ENCODE measurements at places on chromosomes 5 and 9.

- no peak for DNase-seq
These were observed 7.3 kb upstream of the TCF7 start for GRCh38 chr5:134106991-134107701.

DNA sequence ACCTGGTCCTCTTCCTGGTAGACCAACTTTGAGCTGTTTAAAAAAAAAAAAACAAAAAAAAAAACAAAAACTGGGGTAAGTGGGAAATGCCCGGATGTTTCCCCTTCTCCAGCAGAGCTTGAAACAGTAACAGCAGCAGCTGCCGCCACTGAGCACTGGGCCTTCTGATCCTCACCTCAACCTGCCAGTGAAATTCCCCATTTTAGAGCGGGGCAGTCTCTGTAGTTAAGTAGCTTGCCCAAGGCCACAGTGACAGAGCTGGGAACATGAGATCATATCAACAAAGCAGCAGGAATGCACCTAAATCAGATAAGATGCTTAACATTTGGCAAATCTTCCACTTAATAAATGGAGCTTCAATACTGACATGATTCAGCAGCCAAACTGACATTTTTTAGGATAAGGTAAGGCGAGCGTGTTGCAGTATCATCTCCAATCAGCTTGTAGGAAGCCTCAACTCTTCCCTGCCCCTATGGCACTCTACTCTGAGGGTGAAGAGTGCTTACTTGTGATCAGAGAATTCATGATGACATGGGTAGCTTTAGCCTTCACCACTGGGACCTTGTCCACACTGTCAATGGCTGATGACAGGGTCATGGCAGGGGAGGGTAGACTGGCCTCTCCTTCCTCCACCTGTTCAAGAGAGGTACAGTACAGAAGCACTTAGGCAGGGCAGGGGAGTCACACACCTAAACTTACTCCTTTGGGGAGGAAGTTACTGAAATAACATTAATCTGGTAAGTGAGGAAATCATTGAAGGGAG, 9.3 kb downstream of the KIAA1191 start:
- no peak for DNase-seq

DNA sequence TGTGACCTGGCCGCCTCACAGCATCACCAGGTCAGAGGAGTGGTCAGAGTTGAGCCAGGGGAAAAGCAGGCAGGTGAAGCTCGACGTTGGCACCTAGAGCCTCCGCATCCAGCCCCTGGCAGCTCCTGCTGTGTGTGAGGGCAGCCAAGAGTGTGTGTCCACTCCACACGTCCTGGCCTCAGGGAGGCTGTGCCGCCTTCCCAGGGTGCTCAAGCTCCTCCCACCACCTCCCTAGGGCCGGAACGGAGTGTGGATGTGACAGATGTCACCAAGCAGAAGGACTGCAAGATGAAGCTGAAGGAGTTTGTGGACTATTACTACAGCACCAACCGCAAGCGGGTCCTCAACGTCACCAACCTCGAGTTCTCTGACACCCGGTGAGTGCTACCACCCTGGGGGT, 72.5 kb downstream of the PHF2 start:
- DNase-seq = no peak

- DNase-seq = no peak
These were observed 43.3 kb downstream of the CREBRF start for GRCh38 chr5:173099461-173099860.

GRCh38 chr9:35661756-35662350, 3.1 kb downstream of the ARHGEF39 start:
- DNase-seq = no peak

- DNase-seq = no peak
These were observed 1157.4 kb upstream of the CDH18 start for GRCh38 chr5:21145376-21145775.

DNA sequence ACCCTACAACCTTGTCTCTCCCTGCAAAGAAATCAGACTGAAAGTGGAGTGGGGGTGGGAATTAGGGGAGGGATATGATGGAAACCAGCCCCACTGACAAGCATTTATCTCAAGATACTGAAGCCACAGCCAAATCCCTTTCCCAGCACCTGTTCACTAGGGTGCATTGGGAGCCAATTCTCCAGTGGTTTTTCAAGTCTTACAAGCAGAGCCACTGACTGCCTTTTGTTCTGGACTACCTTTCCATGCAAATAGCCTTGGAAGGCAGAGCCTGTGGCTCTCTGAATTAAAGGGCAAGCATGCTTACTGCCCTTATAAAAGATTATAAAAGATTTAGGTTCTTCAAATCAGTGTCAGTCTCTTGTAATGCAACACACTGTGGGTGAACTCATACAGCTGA, 8.8 kb upstream of the GGTA1 start:
- no peak for DNase-seq

- DNase-seq = peak; percentile 12
These were observed 15.1 kb downstream of the ERMP1 start for GRCh38 chr9:5817862-5818261.

GRCh38 chr5:1765141-1765879, 34.3 kb downstream of the MRPL36 start:
- no peak for DNase-seq

DNA sequence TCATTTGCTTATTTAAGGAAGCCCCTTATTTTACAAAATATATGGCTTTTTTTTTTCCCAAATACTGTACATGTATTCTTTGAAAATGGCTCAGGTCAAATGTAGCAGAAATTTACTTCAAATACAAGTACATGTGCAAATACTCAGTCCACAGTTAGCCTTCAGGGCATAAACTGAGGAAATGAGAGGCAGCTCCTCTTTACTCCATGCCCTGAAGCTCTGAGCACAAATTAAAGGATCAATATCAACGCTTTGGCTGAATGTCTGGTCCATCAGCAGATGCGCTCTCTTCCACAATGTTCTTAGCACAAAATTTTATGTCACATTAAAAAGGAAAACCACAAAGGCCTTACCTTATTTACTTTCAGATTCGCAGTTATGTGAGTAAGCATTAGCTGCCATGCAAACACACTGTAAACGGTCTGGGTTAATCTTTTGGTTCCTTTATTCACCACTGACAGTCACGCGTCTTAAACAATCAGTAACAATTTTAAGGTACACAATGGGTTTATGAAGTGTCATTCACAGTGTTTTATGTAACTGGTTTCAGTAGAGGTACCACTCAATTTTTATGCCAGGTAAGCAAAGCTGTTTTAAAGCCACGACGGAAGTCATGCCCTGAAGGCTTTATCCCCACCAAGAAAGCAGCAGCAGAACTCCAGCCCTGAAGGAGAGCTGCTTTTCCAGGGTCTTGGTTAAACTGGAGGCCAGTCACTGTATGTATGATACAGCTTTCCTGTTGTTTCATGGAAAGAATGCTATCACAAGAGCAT, 103.4 kb downstream of the OTULIN start:
- DNase-seq = no peak

DNA sequence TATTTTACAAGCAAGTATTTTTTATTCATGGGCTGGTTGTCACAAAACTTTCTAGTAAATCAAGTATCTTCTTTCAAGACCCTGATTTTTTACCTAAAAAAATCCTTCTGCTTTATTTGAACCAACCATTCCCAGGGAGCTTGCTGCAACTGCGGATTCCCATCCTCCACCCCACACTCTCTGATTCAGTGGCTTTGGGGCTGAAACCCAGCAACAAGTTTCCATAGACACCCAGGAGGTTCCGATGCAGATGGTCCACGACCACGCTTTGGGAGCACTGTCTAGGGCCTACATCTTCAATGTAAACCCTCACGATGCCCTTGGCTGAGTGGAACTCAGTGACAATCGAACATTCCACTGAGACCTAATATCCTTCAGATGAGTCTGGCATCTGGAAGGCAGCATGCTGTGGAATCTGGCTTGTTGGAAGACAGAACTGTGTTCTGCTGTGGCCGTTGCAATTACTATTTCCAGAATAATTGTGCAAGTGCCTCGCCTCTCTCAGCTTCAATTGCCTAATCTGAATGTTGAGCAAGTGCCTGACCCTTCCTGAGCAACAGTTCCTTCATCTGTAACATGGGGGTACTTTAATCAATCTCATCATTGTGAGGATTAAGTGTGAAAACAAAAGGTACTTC, 105.1 kb downstream of the INSYN2B start:
- DNase-seq = no peak

DNA sequence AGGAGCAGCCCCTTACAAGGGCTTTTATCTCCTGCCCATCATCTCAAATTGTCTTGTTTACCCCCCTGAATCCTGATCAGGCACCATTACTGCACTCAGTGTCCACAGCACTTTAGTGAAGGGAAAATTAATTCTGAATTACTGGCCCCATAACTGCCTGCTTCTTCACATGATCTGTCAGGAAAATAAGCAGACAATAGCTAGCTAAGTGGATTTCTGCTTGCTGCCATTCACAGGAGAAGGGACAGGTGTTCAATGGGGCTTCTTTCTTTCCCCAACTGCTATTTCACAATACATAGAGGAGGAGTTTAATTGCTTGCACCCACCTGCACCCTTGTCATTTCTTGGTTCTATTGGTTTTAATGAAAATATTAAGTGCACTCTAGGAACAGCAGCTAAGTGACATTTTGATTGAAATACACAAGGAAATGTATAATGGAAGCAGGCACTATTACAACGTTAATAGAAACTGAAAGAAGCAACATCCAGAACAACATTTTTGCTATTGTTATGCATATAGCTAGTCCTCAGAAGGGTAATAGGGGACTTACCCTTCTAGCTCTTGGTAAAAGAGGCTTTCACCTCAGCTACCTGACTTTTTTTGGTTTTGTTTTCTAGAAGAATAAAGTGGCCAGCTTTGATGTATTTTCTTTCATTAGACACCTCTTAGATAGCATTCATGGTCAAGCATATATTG, 599.3 kb upstream of the TLE4 start:
- no peak for DNase-seq

DNA sequence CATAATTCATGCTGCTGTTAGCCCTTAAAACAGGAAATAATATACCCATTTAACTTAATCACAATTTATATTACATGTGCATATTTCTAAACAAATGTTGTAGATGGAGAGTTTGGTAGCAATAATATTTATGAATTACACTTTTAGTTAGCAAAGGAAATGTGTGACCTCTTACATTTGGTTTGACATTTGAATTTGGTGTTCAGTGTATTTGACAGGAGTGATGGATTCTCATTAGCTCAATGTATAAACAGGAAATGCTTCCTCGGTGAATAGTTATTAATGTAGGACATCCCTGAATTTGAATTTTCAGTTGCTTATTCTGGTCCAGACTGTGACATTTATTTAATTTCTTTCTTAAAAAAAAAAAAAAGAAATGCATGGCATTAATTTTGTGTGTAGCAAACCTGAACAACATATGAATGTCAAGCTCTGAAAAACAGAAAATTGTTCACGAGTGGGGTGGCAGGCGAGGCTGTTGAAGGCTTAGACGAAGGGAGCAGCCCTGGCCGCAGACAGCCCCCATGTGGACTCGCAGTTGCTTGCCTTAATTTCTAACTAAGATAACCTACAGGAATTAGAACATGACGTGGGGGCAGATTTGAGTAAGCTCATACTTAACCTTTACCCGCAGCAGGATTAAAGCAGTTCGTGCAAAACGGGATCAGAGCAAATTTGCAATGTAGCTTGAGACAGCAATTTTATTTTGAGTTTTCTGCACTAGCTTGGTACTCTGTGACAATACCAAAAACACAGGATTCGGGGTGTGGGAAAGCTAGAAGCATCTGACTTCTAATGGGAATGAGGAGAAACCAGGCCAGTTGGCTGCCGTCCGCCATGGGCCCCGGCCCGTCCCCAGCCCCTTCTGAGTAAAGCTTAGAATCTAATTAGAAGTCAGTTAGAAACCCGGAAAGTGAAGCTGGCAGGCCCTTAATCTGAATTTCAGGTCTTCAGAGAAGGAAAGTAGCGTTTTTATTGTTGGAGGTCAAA, 134.3 kb downstream of the MACROH2A1 start:
- DNase-seq = no peak
